ENCODE measurements at places on chromosomes 12 and 14. TPM values are rescaled to one million over a fixed set of nuclear protein-coding genes. Genes with fewer than 3 reads are reported as not detected.
A peak's percentile ranks its signal among the peaks of the same experiment; 100 is the strongest.

GRCh38 chr12:119020406-119021360 is 39.3 kb downstream of the SRRM4 start:
- H3K4me3 ChIP-seq: no peak overlapping the region
- DNase-seq: peak; percentile 62
- peaks cover 68% of the 10 kb centered on the region for H3K27me3 ChIP-seq
- no peaks in the 10 kb centered on the region for H3K4me1 ChIP-seq
- no peak overlapping the region for H3K27ac ChIP-seq
- H3K36me3 ChIP-seq: no peaks in the 10 kb centered on the region

SCNN1A gene
- total RNA-seq: not detected

CIROP gene
- not detected for total RNA-seq

LHX5 gene
- total RNA-seq: not detected

GPHB5 gene
- not detected for total RNA-seq

All from A673 (cell line).